ENCODE measurements at places on chromosomes 11 and 22.

- DNase-seq: no peak
Measured at GRCh38 chr11:1691026-1691877, 5.7 kb upstream of the KRTAP5-6 start.

DNA sequence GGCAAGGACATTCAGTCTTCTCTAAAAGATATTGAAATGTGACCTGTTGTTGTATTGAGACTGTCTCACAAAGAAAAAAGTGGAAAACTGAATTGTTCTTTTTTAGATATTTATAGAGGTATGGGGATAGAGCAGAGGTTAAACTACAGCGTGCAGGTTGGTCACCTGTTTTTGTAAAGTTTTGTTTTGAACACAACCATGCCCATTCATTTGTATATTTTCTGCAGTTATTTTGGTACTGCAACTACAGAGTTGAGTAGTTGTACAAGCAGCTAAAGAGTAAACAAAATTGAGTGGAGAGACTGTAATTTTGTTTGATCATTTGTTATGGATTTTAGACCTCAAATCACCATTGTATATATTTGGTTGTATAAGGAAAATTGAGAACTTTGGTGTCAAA lies 11.3 kb downstream of the EED start:
- DNase-seq: peak; percentile 64

DNA sequence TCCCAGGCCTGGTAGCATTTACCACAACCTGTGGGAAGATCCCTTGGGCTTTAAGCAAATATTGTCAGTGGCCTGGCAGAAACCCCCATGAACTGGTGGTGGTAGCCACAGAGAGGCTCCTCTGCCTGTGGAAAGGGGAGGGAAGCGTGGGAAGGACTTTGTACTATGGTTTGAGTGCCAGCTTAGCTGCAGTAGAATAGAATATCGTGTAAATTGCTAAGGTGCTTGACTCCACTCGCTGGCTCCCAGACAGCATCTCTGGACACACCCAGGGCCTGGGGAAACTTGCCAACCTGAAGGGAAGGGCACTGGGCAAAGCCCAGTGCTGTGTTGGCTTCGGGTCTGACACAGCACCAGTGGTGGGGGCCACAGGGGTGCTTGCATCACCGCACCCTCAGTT lies 52.6 kb downstream of the XRRA1 start:
- DNase-seq: no peak

- no peak for DNase-seq
Measured at GRCh38 chr11:113528982-113529381, 53.8 kb upstream of the DRD2 start.

DNA sequence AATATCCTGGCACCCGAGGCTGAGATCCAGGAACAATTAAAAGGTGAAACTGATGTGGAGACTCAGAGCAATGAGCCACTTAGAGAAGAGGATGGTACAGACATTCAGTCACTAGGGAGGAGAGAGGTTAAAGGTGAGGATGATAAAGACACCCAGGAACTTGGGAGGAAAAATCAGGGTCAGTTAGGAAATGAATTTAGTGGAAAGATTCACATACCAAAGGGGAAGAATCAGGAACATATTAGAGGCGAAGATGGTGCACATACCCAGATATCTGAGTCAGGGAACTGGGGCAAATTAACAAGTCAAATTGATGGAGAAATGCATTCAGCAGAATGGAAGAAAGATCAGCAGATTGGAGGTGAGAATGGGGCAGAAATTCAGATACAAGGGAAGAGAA lies 4.1 kb upstream of the MEI1 start:
- no peak for DNase-seq

- DNase-seq: no peak
Measured at GRCh38 chr22:30224161-30224857, 22.2 kb downstream of the LIF start.

GRCh38 chr22:32777987-32778386 lies 23.5 kb upstream of the TIMP3 start:
- no peak for DNase-seq

GRCh38 chr11:1516273-1517067 lies 29.9 kb upstream of the MOB2 start:
- no peak for DNase-seq

- no peak for DNase-seq
Measured at GRCh38 chr11:94023856-94024255, 2.7 kb downstream of the HEPHL1 start.

DNA sequence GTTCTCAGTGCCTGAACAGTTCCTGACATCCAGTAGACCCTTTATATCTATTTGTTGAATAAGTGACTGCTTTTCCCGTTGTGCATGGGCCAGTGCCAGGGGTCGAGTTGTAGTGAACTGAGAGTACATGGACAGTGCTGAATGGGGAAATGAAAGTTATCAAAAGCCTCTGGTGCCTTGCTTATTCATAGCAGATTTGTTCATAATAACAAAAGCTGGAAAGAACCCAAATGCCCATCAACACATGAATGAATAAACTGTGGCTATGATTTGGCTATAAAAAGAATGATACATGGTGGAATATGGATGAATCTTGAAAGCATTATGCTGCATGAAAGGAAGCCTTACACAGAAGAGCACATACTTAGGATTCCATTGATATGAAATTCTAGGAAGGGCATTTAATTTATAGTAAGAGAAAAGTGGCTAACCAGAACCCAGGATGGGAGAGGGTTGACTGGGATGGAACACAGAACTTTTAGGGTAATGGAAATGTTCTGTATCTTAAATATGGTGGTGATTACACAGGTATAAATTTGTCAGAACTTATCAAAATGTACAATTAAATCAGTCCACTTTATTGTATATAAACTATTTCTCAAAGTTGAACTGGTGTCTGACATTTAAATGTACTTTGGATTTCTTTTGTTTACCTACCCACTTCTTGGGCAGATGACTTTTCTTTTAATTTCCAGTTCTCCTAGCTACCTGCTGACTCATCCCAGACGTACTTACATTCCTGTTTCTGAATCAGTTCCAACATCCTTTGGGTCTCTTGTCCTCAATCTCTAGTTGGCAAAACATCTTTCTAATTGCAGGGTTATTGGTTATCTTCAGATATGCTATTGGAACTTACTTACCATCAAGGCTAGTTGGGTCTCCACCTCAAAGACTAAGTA lies 42.8 kb downstream of the PACS1 start:
- no peak for DNase-seq
